B cell (primary cell): ENCODE measurements at places on chromosomes 2 and 18.

GRCh38 chr18:33812186-33812585 is 234.2 kb downstream of the ASXL3 start:
- H3K27me3 ChIP-seq: no peaks in the 10 kb centered on the region
- no peaks in the 10 kb centered on the region for H3K36me3 ChIP-seq
- H3K4me3 ChIP-seq: no peak overlapping the region
- no peaks in the 10 kb centered on the region for H3K4me1 ChIP-seq
- no peak overlapping the region for H3K27ac ChIP-seq

DNA sequence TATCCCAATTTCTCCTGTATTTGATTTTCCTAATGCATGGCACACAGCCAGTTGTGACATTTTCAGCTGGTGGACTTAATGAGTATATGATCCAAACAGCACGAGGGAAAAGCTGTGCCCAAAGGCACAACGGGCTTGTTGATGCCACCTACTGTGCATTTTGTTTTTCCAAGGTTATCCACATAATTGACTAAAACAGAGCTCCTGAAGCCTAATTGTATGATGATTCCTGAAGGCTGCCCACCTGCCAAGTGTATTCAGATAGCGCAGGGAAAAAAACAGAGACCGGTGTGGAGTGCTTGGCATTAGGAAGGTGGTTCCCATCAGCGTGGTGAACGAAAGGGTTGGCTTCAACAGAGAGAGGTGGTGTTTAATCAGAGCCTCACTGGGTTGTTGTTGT is 14.9 kb downstream of the RBMS1 start:
- no peaks in the 10 kb centered on the region for H3K36me3 ChIP-seq
- no peak for DNase-seq
- peaks cover 3% of the 10 kb centered on the region for H3K27me3 ChIP-seq
- no peak overlapping the region for H3K27ac ChIP-seq
- H3K4me1 ChIP-seq: no peaks in the 10 kb centered on the region

DNA sequence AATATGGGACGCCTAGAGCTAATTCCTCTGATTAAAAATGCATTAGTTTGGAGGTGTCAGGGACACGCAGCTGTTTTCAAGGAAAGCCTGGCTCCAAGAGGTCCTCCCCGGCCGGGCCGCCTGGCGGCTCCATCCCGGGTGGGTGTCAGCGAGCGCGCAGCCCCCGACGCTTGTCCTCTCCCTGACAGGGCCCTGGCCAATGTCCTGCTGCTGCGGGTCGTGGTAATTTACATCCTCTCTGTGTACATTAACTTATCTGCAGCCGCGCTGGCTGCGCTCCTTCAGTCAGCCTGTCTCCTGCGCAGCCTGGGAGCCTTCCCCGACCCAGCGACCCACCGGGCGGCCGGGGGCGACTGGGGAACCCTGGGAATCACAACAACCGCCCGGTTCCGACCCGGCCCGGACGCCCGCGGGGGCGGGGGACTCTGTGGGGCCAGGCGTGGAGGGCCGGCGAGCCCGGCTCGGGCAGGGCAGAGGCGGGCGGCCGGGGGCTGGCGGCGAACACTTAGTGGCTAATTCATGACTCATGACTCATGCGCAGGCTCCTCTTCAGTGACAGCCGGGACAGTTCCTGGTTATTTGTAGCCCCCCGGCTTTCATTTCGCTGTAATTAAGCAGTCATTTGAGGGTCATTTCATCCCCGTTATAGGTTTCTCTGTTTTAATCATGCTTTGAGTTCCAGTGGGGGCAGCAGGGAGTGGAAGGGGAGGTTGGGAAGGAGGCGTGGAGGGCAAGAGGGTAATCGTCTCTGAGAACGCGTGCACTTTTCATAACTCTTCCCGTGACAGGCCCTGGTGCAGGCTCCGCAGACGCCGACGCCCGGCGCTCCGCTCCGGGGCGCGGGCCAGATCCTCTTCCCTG is 141.9 kb upstream of the CTAGE1 start:
- no peak overlapping the region for H3K4me3 ChIP-seq
- H3K36me3 ChIP-seq: no peaks in the 10 kb centered on the region
- no peaks in the 10 kb centered on the region for H3K4me1 ChIP-seq
- H3K27ac ChIP-seq: no peak overlapping the region
- DNase-seq: no peak

GRCh38 chr2:142048581-142048980 is 82.2 kb downstream of the LRP1B start:
- H3K27me3 ChIP-seq: no peaks in the 10 kb centered on the region
- no peaks in the 10 kb centered on the region for H3K36me3 ChIP-seq
- DNase-seq: no peak

- peaks cover 23% of the 10 kb centered on the region for H3K4me1 ChIP-seq
- H3K36me3 ChIP-seq: no peaks in the 10 kb centered on the region
- H3K27me3 ChIP-seq: no peaks in the 10 kb centered on the region
- DNase-seq: peak; percentile 68
- no peak overlapping the region for H3K4me3 ChIP-seq
- peak overlapping the region; percentile 62 for H3K27ac ChIP-seq
These were observed 26.2 kb upstream of the SPOPL start for GRCh38 chr2:138475277-138475776.

DNA sequence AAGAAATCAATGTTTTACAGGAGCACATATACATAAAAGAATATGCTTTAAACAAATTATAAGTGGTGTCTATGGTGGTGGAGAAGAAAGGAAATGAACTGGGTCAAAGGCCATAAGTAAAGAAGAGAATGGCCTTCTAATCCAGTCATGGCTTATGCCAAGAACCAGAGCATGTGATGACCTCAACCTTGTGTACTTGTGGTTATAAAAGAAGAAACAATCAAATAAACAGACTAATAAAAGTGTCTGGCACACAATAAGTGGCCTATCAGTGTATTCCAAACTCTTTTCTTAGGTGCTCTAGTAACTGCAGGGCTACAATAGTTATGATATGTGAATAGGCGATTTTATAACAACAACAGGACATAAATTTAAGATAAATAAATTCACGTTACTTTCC is 2.6 kb downstream of the SERPINB11 start:
- H3K4me3 ChIP-seq: no peak overlapping the region
- H3K27me3 ChIP-seq: no peaks in the 10 kb centered on the region
- no peak for DNase-seq
- no peak overlapping the region for H3K27ac ChIP-seq

DNA sequence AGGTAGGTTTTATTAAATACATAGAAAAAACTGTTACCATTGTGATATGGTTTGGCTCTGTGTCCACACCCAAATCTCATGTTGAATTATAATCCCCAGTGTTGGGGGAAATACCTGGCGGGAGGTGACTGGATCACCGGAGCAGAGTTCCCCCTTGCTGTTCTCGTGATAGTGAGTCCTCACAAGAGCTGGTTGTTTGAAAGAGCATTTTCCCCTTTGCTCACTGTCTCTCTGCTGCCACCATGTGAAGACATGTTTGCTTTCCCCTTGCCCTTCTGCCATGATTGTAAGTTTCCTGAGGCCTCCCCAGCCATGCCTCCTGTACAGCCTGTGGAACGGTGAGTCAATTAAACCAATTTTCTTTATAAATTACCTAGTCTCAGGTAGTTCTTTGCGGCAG is 352.7 kb upstream of the SLC39A10 start:
- peak; percentile 3 for DNase-seq
- no peak overlapping the region for H3K4me3 ChIP-seq
- no peak overlapping the region for H3K27ac ChIP-seq

DNA sequence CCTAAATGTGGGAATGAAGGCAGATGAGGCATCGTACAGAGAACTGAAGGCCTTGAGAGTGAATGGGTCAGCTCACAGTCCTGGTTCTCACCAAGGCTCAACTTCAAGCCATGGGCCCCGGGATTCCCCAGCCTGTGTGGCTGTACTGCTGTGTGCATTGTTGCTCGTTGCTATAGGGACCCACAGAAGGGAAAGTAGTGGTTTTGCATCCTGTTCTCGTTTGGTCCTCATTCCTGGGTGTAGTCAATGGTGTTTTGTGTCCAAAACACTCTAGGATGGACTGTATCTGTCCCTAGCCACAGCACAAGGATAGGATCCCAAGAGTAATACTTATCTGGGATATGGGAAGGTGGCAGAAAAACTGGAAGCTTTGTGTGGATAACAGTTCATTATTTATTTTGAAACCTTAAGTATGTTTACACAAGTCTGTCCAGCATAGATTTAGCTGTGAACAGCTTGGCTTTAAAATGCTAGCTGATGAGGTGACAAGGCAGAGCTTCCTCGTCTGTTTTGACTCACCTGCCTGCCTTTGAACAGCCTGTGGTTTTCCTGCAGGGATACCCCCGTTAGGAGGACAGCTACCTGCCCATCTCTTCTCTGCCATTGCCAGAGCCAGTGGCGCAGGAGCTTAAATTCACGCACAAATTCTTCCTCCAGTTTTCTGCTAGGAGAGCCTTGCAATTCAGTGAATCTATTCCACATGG is 85.0 kb downstream of the WDSUB1 start:
- no peak overlapping the region for H3K4me3 ChIP-seq
- no peaks in the 10 kb centered on the region for H3K36me3 ChIP-seq
- H3K4me1 ChIP-seq: no peaks in the 10 kb centered on the region
- H3K27me3 ChIP-seq: no peaks in the 10 kb centered on the region

- no peak for DNase-seq
- H3K36me3 ChIP-seq: no peaks in the 10 kb centered on the region
- H3K4me3 ChIP-seq: no peak overlapping the region
- no peak overlapping the region for H3K27ac ChIP-seq
- no peaks in the 10 kb centered on the region for H3K4me1 ChIP-seq
- H3K27me3 ChIP-seq: peaks cover 10% of the 10 kb centered on the region
These were observed 33.9 kb downstream of the LAMA3 start for GRCh38 chr18:23723121-23723520.

DNA sequence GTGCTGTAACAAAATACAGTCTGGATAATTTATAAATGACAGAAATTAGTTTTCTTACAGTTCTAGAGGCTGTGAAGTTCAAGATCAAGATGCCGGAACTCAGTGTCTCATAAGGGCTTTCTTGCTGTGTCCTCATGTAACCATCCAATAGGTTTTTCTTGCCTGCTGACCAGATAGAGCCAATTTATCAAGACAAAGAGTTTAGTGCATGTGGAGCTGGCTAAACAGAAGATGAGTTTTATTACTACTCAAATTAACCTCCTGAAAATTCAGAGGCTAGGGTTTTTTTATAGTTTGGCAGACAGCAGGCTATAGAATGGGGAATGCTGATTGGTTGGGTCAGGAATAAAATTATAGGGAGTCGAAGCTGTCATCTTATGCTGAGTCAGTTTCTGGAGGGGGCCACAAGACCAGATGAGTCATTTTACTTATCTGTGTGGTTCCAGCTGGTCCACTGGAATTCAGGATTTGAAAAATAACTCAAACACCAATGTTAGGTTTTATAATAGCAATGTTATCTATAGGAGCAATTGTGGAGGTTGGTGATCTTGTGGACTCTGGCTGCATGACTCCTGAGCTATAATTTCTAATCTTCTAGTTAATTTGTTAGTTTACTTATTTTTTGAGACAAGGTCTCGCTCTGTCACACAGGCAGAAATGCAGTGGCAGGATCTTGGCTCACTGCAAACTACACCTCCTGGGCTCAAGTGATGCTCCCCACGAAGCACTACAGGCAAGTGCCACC is 3.2 kb upstream of the PDK1 start:
- no peak overlapping the region for H3K27ac ChIP-seq
- H3K27me3 ChIP-seq: no peaks in the 10 kb centered on the region
- H3K36me3 ChIP-seq: no peaks in the 10 kb centered on the region

GRCh38 chr2:240434728-240435456 is 571 bp upstream of the GPC1 start:
- H3K27me3 ChIP-seq: no peaks in the 10 kb centered on the region
- H3K27ac ChIP-seq: no peak overlapping the region
- peak overlapping the region; percentile 74 for H3K4me3 ChIP-seq
- peak; percentile 91 for DNase-seq

GRCh38 chr2:73177645-73178255 is 24.6 kb upstream of the NOTO start:
- H3K27ac ChIP-seq: no peak overlapping the region
- H3K4me1 ChIP-seq: peaks cover 28% of the 10 kb centered on the region
- no peak for DNase-seq

- no peaks in the 10 kb centered on the region for H3K27me3 ChIP-seq
- H3K27ac ChIP-seq: no peak overlapping the region
- H3K36me3 ChIP-seq: peaks cover 2% of the 10 kb centered on the region
- DNase-seq: no peak
- H3K4me3 ChIP-seq: no peak overlapping the region
These were observed 211.9 kb downstream of the BABAM2 start for GRCh38 chr2:28102455-28102874.

DNA sequence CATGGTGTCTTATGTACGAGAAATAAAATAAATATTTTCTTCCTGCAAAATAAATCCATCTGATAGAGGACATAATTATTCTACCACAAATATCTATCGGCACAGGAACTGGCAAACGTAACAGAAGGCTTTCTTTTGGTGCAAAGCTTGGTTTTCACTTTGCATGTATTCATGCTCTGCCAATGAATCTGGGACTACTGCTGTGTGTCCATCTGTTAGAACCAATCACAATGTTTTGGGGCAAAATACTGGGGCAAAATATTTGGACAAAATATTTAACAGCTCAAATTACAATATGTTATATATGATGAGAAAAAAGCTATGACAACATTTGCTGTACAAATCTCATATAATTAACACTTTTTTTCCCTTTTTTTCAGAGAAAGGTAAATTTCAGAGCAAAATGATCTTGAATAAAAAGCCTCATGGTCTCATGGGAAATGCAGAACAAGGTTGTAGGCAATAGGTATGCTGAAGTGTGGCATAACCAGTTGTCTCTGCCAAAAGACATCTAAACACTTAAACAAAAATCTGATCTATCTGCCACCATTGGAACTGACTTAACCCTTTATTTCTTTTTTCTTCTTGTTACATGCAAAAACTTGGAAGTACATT is 923.2 kb downstream of the CPS1 start:
- no peak overlapping the region for H3K4me3 ChIP-seq
- H3K36me3 ChIP-seq: no peaks in the 10 kb centered on the region
- no peak for DNase-seq
- no peaks in the 10 kb centered on the region for H3K27me3 ChIP-seq
- no peak overlapping the region for H3K27ac ChIP-seq

DNA sequence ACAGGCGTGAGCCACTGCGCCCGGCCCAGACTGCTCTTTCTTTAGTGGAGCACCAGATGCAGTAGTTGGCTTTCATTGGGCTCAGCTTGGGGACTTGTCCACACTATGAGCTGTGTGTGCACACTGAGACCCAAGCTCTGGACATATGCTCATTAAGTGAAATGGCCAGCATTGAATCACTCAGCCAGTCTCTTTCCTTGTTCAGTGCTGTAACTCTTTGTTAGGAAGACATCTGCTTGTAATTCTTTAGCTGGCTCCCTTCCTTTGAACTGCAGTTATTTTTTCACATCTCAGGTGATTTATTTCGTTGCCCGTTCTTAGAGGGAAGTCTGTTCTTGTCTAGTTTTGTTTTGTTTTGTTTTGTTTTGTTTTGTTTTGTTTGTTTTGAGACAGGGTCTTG is 70.5 kb downstream of the CAB39 start:
- H3K36me3 ChIP-seq: peaks cover 24% of the 10 kb centered on the region
- H3K4me1 ChIP-seq: no peaks in the 10 kb centered on the region
- H3K27ac ChIP-seq: no peak overlapping the region
- H3K4me3 ChIP-seq: no peak overlapping the region
